ENCODE measurements at places on chromosomes 2 and 18.

DNA sequence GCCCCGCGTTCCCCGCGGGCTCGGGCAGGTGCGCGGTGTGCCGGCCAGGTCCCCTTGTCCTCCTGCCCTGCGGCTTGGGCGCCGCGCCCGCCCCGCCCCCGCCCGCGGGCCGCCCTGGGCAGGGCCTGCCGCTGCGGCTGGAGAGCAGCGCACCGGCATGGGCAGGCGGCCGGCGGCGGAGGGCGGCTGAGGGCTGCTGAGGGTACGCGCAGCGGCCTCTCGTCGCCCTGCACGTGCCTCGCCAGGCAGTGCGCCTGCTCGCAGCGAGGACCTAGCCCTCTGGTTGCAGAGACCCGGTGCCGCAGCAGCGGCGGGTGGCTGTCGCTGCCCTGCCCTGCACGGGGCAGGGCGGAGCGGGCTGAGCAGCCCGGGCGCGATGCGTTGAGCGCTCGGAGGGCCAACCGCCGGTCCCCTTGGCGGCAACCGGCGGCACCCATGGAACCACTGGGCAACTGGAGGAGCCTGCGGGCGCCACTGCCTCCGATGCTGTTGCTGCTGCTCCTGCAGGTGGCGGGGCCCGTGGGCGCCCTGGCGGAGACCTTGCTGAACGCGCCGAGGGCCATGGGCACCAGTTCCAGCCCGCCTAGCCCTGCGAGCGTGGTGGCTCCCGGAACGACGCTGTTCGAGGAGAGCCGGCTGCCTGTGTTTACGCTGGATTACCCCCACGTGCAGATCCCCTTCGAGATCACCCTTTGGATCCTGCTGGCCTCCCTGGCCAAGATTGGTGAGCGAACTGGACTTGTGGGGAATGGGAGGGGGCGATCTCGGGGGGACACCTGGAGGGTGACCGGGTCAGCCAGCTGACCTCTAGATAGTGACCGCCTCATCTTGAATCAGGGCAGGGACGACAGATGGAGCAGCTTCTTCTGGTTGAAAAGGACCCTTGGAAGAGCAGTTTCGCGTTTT is at the start of gene SLC9A2:
Gene SLC9A2 (plus strand): TSS at position 140 of the 906 bp plus-strand sequence. CDS start 296 bp downstream, at position 436.
- DNase-seq, result peak; percentile 41

GRCh38 chr2:111706481-111707001 is 177.5 kb downstream of the ANAPC1 start:
- DNase-seq, result peak; percentile 41

DNA sequence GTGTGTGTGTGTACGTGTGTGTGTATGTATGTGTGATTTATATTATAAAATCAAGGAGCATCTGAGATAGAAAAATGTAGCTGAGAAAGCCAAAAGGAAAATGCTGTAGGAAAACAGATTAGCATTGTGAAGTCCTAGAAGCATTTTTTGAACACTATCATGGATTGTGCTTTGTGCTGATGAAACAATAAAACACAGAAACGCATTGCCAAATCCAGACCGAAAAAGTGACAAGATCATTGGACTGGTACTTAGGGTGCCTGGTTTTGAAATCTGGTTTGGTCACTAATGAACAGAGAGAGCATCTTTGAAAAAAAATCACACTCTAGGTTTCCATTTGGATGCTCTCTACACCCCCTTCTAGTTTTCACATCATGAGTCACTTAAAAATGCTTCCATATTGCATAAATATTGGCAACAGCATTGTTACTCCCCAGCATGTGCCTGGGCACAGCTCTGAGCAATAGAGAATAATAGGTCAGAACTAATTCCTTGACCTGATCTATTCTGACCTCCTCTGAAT is 214.6 kb upstream of the LRRTM1 start:
- no peak for DNase-seq

- no peak for DNase-seq
Measured at GRCh38 chr2:226515344-226516055, 284.1 kb downstream of the IRS1 start.

DNA sequence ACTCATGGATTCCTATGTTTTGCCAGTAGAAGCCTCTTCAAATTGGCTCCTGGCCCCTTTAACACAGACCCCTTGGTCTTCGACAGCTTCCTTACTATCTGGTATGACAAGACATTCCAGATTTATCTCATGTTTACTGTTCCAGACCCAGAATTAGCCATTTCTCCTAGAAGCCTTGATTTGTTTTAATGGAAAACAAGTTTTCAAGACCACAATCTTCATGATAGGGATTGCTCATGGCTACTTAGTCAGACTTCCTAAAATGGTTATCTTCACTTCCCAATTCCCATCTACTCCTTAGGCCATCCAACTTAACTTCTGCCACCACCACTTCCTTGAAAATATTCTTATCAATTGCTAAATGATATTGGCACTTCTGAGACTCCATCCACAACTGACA is 63.2 kb downstream of the TTC32 start:
- no peak for DNase-seq

- DNase-seq, result no peak
Measured at GRCh38 chr2:68272246-68272994, 20.1 kb upstream of the PPP3R1 start.

GRCh38 chr18:31680831-31681568 is 3.4 kb downstream of the B4GALT6 start:
- DNase-seq, result peak; percentile 62

- no peak for DNase-seq
Measured at GRCh38 chr2:19059076-19059475, 299.3 kb downstream of the OSR1 start.

DNA sequence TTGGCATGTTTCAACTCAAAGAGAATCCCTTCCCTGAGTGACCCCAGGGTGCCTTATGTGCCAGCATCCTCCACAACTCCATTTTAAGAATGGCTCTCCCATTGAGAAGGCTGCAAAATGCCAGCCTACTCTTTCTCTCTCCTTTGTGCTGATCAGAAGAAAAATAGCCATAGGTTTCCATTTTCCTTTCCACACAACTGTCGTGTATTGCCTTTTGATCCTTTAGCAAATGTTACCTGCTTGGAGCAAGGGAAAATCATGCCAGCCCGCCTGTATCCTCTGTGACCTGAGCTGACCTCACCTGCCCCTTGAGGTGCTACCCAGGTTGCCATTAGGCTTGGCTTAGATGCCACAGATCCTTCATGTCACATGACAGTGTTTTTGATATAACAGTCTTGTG is 38.8 kb downstream of the DPYSL5 start:
- DNase-seq, result no peak

DNA sequence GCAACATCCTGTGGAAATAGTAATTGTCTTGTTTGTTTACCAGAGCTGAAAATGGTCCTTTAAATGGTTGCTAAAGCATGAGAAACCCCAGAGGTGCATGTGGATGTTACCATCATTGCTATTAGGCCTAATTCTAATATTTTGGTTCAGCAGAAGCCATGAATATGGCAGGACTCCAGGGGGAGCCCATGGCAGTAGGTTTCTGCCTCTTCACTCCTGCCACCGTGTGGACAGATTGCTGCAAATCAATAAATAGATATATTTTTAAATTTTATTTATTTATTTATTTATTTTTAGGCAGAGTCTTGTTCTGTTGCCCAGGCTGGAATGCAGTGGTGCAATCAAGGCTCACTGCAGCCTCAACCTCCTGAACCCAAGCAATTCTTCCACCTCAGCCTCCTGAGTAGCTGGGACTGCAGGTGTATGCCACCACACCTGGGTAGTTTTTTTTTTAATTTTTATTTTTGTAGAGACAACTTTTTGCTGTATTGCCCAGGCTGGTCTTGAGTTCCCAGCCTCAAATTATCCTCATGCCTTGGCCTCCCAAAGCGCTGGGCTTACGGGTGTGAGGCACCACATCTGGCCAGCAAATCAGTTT is 54.9 kb upstream of the CAPN13 start:
- DNase-seq, result peak; percentile 77

DNA sequence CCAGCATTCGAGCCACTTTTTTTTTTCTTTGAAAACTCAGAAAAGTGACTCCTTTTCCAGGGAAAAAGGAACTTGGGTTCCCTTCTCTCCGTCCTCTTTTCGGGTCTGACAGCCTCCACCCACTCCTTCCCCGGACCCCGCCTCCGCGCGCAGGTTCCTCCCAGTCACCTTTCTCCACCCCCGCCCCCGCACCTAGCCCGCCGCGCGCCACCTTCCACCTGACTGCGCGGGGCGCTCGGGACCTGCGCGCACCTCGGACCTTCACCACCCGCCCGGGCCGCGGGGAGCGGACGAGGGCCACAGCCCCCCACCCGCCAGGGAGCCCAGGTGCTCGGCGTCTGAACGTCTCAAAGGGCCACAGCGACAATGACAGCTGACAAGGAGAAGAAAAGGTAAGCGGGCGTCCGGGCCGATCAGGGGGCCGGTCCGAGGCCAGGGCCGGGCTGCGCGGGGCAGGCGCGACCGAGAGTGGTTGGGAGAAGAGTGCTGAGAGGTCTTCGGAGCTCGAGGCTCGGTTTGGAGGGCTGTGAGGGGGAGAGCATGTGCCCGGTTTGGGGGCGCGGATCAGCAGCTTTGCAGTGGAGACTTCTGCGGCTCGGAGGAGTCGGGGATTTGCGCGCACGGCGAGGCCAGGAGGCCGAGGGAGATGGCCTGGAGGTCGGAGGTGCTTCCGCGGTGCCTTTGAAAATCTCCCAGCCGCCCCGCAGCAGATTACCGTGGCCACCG is 502 bp downstream of the EPAS1 start:
- DNase-seq, result peak; percentile 38

- peak; percentile 26 for DNase-seq
Measured at GRCh38 chr18:3885209-3885792, 435.3 kb downstream of the TGIF1 start.

DNA sequence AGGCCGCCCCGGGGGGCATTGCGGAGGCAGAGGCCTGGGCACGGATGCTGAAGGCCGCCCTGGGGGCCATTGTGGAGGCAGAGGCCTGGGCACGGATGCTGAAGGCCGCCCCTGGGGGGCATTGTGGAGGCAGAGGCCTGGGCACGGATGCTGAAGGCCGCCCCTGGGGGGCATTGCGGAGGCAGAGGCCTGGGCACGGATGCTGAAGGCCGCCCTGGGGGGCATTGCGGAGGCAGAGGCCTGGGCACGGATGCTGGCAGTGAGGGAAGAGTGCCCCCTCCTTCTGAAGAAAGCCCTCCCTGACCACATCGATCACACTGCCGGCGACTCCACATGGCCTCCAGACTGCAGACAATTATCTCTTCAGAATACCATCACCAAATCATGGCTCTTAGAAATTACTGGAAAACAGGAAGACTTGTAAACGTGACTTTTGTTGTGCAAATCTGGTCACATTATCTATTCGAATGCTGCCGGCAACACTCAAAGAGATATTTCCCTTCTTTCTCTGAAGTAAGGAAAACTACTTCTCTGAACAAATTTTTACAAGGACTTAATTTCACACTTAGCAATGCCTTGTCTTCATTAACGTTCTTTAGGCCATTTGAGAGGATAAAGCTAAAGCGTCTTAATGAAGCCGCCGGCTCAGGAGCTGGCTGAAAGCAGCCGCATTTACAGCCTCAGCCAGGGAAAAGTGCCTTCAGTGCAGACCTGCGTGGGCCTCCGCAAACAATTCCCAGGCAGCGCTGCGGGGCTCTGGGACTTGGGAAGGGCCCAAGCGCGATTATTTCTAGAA is 18.1 kb upstream of the SNTG2 start:
- DNase-seq, result no peak

DNA sequence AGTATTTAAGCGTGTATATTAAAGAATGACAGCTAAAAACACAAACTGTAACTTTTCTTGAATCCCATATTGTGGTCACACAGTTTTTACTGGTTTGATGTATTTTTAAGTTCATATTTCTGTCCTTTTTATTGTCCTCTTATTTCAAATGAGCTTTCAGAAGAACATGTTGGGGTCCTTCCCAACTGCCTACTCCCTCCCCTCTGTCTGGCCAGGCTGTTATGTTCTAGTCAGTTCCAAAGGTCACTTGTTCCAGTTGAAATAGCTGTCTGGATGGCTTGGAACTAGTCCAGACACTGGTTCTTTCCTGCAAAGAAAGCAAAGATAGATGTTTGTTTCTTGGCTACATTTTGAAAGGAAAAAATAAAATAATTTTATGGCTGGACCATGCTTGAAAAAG is 306.9 kb downstream of the GULP1 start:
- no peak for DNase-seq

GRCh38 chr2:134399096-134399495 is 145.2 kb downstream of the MGAT5 start:
- no peak for DNase-seq

- no peak for DNase-seq
Measured at GRCh38 chr2:220660277-220661145, 911.6 kb downstream of the EPHA4 start.

- peak; percentile 56 for DNase-seq
Measured at GRCh38 chr18:3248062-3248657, 559 bp downstream of the MYL12A start.

- no peak for DNase-seq
Measured at GRCh38 chr2:225600444-225600843, 200.9 kb downstream of the NYAP2 start.

DNA sequence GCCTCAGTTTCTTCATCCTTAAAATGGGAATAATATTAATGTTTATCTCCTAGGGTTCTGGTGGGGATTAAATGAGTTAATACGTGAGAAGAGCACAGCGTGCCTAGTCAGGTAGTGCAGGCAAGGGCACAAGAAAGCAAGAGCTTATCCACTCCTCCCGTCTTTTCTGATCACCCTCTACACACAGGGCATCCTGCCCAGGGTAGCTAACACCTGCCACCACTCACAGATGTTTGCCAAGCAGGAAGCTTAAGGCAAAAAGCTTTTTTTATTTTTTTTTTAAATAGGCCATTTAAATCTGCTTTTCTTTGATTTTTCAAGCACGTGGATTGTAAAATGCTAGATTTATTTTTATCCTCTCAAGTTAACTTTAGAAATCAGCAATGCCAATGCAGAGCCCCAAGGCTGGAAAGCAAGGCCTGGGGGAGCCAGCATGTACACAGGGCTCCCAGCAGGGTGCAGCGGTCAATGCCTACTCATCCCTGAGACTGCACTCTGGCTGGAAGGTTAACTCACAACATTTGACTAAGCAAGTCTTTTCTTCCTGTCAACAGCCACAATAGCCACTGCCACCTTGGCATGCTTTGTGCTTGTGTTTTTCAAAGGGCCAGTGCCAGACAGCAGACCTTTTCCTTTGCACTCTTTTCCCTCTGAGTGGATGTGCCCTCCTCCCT is 86.5 kb upstream of the ACAA2 start:
- no peak for DNase-seq

GRCh38 chr2:42954227-42954962 is 162.0 kb upstream of the HAAO start:
- DNase-seq, result no peak

DNA sequence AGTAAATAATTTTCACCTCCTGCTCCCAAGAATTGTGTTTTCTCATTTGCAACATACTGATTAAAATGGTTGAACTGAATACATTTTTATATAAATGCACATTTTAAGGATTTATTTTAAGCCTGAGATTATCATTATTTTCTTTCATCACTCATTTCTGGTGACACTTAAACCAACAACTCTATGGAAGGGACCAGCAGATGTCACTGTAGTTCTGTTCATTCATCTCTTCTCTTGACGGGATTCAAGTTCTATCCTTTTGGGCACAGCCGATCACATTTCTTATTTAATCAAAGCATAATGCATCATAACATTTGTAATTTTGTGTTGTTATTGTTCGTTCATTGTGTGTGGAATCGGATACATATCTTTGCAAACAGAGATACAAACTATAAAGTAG is 417.9 kb downstream of the HRH4 start:
- DNase-seq, result peak; percentile 38

- DNase-seq, result no peak
Measured at GRCh38 chr2:153657651-153658050, 179.1 kb upstream of the RPRM start.

GRCh38 chr2:204586444-204587180 is 41.3 kb downstream of the PARD3B start:
- no peak for DNase-seq

Measured in GM12865 (cell line).